ENCODE measurements at places on chromosomes 12 and 14.

- DNase-seq = no peak
Observed at GRCh38 chr14:94480809-94481208, 4.8 kb upstream of the SERPINA9 start.

GRCh38 chr12:47247418-47247817, 167.7 kb upstream of the AMIGO2 start:
- no peak for DNase-seq

DNA sequence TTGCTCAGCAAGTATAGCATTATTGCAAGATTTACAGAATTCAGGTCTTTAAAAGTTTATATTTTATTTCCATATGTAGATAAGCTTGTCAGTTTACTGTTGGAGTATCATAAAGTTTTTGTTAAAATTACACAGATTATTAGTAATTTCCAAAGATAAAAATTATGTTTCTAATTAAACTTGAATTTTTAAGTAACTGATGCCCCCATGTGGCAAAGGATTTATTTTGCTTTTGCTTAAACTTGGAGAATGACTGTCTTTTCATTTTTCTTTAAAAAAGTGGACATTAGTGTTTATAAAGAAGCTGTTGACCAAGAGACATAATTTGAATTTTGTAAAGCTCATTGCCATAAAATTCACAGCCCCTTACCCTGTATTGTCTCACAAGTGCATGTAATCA, 45.8 kb downstream of the ETNK1 start:
- DNase-seq = no peak

DNA sequence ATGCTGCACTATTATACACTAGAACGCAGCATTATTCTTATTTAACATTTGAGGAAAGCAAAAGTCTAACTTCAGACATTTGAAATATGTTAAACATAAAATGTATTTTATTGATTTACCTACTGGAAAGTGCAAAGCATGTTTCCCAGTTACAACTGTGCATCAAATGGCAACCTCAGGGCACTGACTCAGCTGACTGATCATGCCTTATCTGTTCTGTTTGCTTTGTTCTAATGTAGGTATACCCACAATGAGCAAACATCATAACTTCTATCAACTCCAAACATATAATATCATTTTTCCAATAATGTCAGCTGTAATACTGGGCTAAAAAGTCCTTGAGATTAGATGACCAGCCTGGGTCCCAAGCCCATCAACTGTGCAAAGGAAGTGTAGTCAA, 431.0 kb downstream of the FOXG1 start:
- no peak for DNase-seq

DNA sequence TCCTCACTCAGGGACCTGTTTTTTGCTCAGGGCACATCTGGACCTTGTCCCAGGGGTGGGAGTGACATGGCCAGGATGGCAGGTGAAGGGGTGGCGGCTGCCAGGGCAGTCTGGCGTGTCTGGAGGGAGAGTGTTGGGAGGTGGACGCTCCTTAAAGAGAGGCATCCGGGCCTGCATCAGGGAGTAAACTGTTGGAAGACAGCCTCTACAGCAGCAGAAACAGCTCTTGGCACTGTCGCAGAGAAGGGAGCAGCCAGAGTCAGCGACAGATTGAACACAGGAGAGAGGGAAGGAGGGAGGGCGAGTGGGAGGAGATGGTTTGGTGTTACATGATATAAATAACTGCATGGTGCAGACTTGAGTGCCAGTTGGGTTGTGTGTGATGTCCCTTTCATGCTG, 52.8 kb downstream of the IGF1 start:
- DNase-seq = no peak

DNA sequence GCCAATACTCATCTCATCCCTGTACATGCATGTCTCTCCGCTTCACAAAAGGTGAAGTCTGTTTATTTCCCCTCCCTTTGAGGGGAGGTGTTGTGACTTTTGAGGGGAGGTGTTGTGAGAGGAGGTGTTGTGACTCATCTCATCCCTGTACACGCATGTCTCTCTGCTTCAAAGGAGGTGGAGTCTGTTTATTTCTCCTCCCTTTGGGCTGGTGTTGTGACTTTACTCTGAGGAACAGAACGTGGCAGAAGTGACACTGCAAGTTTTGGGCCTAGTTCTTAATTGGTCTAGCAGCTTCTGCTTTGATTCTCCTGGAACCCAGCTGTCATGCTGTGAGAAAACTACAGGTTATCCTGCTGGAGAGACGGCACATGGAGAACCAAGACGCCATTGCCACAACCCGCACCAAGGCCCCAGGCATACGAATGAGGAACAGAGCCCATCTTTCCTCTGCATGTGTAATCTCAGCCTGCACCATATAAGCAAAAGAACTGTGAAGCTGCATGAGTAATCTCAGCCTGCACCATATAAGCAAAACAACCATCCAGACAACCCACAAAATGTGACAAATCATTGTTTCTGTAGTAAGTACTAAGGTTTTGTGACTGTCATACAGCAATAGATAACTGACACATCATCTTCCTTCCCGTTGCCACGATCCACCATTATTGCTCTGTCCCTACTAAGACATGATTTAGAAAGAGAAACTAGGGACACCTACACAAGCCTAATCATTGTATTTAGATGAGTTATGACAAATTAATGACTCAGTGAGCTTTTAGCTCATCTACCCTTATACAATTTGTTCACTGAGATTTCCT, 30.0 kb downstream of the GALNT4 start:
- DNase-seq = no peak

GRCh38 chr12:56987551-56988053, 18.7 kb downstream of the ZBTB39 start:
- DNase-seq = peak; percentile 38

GRCh38 chr12:128155571-128155970, 111.4 kb upstream of the TMEM132C start:
- no peak for DNase-seq

DNA sequence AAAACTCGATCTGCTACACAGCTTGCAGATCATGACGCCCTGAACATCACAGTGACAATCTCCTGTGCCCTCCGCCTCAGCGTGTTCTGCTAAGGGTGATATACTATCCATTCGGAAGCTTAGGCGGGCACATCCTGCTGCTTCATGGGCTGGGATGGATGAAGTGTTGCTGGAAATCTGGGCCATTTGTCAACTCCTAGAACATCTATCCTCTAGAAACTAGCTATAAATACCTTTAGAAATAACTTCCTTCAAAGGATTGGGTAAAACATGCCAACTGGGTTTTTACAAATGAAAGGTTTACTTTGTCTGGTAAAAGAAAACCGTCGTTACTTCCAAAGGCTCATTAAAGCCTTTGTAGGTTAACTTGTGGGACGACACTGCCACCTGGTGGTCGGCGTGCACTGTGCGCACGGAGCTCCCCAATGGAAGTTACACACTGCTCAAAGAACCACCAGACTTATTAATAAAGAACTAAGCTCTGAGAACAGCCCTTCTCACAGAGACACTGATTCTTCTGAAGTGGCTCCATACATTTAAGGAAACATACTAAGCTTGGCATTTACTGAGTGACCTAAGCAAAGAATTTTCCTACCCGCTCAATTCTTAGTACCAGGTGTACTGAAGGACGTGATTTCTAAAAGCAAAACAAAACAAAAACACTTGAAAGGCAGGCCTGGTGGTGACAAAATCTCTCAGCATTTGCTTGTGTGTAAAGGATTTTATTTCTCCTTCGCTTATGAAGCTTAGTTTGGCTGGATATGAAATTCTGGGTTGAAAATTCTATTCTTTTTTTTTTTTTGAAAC, 21.6 kb upstream of the CACNA2D4 start:
- DNase-seq = peak; percentile 83

GRCh38 chr14:104113631-104114420, 24.6 kb upstream of the KIF26A start:
- DNase-seq = no peak

GRCh38 chr14:70067810-70068209, 120.9 kb downstream of the SLC8A3 start:
- DNase-seq = no peak

DNA sequence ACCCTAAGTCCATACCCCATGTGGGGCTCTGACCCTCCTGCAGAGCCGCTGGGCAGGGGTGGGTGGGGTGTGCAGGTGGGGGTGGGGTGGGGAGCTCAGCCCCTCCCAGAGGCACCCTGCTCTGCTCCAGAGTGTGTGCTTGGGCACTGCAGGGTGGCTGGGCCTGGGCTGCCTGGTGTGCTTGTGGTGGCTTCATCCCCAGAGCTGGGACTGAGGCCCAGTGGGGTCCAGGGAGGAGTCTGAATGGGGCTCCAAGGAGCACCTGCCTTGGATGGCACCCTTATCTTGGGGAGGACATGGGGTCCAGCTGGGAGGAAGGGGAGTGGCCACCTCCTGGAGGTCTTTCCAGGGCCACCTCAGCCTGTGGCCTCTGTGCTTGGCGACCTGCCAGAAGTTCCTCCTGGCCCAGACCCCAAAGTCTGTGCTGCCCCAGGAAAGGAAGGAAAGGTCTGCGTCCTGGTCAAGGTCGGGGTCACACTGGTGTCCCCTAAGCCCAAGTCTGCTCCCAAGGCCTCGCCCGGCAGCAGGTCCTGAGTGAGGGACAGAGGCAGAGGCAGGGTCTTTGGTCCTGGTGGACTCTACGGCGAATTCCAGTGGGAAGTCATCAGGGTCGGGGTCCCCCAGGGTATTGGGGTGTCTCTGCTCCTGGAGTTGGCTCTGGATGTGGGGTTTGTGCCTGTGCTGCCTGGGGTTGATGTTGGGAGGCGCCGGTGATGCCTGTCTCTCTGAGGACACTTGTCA, 373.4 kb downstream of the TMEM121 start:
- no peak for DNase-seq

DNA sequence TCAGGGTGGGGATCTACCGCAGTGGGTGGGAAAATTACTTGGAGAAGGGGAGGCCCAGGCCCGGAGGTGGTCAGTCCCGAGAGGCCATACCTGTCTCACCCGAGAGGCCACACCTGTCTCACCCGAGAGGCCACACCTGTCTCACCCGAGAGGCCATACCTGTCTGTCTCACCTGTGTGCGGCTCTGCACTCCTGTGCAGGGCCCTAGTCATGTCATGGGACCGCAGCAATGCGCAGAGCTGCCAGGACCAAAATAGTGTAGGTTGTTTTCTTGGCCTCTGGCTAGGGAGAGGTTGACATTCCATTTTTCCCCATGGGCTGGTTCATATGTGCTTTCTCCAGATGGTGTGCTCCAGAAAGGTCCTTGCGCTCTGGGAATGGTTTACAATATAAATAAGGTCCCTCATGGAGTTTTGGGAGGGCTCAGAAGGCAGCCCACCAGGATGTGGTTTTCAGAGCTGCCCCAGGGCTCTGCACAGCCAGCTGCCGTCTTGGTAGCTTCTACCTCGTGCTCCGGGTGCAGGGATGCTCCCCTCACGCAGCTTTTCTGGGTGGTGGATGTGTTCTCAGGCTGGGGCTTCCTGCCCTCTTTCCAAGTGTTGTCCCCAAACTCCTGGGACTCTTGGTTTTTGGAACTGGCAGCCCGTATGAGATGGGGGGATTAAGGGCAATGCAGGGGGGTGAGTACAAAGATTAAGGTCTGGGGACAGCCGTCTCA, 58.2 kb downstream of the CACNA1C start:
- no peak for DNase-seq

- DNase-seq = no peak
Observed at GRCh38 chr12:64099397-64099796, 122.7 kb downstream of the KICS2 start.

- peak; percentile 22 for DNase-seq
Observed at GRCh38 chr14:70808416-70809224, 693 bp downstream of the MAP3K9 start.

DNA sequence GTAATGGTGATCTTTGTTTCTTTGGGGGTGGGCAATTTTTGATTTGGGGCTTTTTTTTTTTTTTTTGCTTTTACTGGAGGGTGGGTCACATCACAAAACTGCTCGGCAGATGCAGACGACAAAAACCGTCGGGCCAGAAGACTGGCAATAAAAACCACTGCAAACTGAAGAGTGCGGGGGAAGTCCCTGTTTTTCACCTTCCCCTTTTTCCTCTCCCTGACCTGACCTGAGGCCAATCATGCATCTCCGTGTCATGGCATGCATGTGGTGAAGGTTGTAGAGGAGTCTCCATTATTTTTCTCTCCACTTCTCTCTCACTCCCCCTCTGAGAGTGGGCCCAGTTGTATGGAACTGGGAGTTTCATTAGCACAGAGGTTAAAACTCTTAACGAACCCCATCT, 57.5 kb downstream of the AP5M1 start:
- no peak for DNase-seq

DNA sequence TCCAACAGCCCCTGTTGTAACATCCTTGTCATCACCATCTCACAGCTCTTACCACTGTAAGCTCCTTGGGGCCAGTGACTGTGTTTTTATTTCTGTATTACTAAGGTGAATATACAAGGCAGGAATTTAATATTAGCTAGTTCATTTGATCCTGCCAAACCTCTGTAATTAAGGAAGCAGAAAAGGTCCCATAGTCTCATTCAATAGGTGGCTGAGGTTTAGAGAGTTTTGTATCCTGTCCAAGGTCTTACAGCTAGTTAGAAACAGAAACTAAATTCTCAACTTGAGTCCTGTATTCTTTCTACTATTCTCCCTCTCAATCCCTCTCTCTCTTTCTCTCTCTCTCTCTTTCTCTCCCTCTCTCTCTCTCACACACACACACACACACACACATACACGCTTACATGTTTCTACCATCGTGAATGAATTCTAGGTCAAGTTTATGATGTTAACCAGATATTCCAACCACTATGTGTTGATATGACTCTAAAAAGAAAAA, 543 bp upstream of the GLIPR1 start:
- DNase-seq = no peak

DNA sequence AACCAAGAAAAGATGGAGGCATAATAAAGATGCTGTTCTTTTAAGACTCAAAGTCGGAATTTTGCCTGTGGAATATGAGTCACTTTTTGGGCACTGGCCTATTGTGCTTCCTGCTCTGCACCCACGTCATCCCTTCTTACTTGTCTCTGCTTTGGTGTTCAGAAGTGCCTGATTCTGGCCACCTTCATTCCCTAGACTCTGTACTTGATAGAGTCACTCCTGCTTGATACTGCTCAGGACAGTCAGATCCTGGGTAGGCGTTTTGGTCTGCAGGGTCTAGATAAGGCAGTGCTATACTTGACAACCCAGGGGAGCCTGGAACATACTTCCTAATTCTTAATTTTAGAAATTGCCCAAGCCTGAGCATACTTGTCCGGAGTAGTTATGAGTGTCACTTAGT, 1.9 kb downstream of the LRRK2 start:
- no peak for DNase-seq

GRCh38 chr14:89085737-89086382, 261.4 kb downstream of the TTC8 start:
- no peak for DNase-seq

DNA sequence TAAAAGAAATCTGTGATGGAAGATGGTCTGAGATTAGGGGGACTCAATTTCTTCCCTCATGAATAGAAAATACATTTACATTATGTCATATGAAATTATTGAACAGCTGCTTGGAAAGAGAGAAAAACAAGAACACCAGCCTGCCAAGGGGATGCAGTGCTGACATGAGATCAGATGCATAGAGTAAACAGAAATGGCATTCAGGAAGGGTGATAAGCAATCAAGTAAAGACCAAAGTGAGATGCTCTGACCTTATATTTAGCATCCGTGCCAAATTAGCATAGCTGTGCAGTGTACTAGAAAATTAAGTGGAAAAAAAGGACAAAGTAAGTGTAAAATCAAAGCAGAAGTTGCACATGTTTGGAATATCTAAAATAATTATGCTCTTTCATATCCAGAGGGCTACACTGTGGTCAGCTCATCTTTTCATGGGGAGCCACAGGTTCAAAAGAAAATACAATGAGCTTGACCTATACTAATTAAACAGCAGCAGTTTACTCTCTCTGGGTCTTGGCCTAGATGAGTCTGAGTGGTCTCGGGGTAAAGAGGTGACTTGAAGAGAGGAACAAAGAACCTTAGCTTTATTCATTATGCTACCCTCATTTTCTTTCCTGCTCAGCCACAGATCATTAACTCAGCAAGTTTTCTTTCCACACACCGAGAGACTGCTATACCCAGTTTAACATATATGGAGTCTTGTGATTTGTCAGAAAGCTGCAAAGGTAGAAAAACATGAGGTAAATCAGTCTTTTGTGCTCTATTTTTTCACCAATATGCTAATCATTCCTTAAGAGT, 359.4 kb upstream of the FOXG1 start:
- DNase-seq = no peak

Data from activated naive CD4-positive, alpha-beta T cell (primary cell).